ENCODE measurements at places on chromosomes 11 and 22.
A peak's percentile ranks its signal among the peaks of the same experiment; 100 is the strongest.

DNA sequence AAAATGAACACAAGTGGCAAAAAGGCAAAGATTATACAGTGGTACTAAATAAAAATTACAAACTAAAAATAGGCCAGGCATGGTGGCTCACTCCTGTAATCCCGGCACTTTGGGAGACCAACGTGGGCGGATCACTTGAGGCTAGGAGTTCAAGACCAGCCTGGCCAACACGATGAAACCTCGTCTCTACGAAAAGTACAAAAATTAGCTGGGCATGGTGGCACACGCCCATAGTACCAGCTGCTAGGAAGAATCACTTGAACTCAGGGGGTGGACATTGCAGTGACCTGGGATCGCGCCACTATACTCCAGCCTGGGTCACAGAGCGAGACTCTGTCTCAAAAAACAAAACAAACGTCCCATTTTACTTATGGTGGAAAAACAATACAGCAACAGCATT lies 24.5 kb downstream of the ZNF280B start:
- DNase-seq = no peak

DNA sequence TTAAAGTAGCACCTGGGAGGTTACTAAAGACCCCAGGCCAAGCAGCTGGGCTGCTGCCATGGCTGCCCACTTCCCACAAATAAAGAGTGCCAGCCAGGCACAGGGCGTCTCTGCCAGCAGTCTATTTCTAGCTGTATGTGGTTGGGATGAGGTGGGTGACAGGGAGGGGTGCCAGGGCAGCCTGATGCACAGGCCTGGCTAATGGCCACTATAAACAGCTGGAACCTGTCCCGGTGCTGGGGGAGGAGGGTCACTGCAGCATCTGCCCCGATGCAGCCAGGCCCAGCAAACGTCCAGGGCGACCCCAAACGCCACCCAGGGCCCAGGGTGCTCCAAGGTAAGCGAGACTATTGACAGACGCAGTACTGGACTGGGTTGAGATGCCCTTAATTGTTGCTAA lies 37.4 kb downstream of the SCUBE1 start:
- no peak for DNase-seq

DNA sequence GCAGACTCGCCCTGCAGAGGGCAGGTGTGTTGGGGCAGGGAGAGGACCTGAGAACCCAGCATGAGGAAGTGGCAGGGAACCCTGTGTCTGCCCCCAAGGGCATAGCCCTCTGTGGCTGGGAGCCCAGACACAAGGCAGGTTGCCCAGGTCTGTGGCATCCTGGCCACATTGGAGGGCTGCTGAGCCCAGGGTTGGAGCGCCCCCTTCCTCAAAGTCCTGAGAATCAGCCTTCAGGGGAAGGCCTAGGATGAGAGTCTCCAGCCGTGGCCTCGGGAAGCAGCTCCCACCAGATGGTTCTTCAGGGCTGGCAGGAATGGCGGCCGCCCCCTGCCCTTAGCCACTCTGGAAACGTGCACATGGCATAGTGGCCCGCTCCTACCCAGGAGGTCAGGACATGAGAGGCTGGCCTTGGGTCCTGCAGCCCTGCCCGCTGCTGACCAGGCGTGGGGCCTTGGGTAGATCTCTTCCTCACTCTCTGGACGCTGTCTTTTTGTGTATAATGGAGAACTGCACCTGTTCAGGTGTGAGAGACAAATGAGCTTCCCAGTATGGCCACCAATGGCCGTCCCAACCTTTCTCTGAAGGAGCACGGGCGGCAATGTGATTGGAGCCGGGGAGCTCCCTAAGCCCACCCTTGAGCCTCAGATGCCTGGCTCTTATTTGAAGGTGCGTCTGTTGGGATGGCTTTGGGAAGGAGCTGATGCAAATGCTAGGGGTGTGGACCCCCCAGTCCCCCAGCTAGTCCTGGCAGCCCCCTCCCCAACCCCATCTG lies 4.6 kb upstream of the CDC42BPG start:
- DNase-seq = peak; percentile 61

GRCh38 chr22:26550498-26551033 lies 38.3 kb upstream of the TFIP11 start:
- no peak for DNase-seq

GRCh38 chr11:107682572-107682971 lies 29.3 kb downstream of the SLN start:
- DNase-seq = no peak

GRCh38 chr11:85663080-85663752 lies 1.7 kb downstream of the CREBZF start:
- no peak for DNase-seq

- DNase-seq = no peak
Measured at GRCh38 chr22:23163665-23164064, 16.6 kb upstream of the BCR start.

- no peak for DNase-seq
Measured at GRCh38 chr22:16608931-16609330, 16.3 kb upstream of the CCT8L2 start.

DNA sequence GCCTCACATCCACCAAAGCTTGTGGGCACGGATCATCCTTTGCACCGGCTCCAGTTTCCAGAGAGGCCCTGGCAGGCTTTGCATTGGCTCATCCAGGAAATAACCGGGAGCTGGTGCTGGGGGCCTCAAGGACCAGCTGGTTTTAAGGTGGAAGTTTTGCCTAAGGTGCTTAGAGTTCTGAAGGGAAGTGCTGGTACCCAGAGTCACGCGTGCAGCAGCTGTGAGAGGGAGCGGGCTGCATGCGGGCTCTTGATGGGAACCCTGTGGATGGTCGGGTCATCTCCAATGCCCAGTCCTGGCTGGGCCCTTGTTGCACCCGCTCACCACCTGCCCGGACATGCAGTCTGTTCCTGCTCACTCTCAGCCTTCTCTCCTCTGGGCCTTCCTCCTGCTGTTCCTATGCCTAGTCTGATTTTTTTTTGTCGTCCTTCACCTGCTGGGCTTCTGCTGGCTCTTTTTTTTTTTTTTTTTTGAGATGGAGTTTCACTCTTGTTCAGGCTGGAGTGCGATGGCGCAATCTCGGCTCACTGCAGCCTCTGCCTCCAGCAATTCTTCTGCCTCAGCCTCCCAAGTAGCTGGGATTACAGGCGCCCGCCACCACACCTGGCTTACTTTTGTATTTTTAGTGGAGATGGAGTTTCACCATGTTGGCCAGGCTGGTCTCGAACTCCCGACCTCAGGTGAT lies 24.0 kb upstream of the PRR5 start:
- no peak for DNase-seq

- DNase-seq = no peak
Measured at GRCh38 chr11:18235394-18236334, 938 bp downstream of the SAA4 start.

DNA sequence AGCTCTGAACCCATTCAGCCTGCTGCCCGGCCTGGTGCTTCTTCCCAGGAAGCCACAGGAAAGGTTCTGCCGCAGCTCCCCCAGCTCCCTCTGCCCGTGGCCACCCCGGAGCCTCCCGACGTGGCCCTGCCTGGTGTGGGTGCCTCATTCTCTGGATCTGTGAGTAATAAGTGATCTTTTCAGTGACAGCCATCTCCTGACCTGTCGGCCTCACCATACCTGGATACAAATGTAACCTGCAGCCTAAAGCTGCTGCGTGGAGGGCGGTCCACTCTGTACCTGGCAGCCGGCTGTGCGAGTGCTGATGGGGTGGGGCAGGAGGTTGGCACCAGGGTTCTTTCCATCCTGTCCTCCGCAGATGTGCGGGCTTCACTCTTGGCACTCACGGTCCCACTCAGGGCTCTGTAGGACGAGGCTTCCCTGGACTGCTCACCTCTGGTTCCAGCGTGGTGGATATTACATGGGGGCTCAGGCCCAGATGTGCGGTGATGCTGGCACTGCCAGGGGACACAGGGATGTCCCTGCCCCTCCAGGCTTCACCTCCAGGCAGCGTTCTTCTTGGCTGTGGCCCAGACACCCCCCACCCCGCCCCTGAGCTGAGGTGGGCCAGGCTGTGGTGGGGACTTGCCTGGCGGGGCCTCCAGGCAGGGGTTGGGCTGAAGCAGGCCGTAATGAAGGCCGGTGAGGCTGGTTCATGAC lies 748.5 kb downstream of the BRD1 start:
- DNase-seq = no peak

DNA sequence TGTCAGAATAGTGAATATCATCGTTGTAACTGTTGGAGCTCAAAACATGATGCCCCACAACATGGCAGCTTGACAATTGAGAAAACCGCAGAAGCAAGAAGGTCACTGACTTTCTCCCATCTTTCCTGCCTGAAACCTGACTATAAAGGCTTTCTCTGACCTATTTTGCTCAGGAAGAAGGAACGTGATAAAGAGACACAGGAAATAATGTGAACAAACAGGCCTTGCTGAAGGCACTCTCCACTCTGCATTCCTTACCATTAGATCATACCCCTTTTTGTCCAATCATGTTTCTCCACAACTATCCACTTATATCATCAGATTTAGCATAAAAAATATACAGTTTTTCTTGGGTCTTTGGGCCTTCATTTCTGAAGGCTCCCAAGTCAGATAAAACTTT lies 916.8 kb downstream of the METTL15 start:
- DNase-seq = no peak

GRCh38 chr11:114625294-114625693 lies 29.7 kb upstream of the NXPE4 start:
- no peak for DNase-seq

DNA sequence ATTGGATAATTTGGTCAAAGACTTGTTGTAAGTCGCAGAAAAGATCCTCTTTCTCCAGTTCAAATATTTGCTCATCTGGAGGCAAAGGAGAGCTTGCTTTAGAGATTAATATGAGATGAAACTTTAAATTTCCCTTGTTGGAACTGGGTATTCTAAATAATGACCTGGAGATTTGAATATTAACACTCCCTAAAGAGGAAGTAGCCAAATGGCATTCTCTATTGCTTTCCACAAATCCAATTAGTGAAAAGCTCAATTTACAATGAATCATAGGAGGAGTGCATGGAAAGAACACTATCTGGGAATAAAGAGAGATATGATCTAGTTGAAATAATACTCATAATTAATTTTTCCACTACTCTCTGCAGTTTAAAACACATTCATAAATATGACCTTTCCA lies 641.6 kb upstream of the TENM4 start:
- no peak for DNase-seq

DNA sequence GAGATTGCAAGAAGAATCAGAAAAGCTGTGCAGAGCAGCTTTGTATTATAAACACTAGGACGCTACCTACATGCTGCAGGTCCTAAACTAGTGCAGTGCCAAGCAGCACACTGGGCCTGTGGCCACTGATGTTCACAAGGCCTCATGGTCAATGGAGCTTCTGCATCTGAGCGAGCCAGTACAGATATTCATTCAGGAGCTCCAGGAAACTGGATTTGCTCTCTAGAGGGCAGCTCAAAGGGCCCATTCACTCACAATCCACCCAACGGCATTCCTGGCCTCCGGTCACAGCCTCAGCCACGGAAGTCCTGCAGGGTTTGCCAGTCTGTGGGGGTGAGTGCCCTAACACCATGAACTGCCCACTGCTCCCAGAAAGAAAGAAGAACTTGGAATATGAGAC lies 5.8 kb upstream of the TBC1D10A start:
- no peak for DNase-seq

DNA sequence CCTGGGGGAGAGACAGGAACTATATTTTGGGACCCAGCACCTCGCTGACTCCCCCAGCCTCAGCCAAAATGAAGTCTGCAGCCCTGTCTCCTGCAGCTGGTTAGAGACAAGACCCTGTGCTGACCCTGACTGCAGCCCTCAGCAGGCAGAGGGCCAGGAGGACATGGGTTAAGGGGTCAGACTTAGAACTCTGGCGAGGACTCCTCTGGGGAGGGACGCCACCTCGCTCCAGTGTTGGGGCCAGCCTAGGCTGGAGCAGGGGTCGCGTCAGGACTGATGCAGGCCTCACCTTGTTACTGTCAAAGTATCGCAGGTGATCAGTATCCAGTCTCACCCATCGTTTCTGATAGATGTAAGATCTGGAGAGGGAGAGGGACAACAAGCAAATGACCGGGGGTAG lies 36.9 kb upstream of the PDE2A start:
- DNase-seq = no peak

GRCh38 chr11:65473278-65473860 lies 25.5 kb upstream of the MALAT1 start:
- DNase-seq = no peak

DNA sequence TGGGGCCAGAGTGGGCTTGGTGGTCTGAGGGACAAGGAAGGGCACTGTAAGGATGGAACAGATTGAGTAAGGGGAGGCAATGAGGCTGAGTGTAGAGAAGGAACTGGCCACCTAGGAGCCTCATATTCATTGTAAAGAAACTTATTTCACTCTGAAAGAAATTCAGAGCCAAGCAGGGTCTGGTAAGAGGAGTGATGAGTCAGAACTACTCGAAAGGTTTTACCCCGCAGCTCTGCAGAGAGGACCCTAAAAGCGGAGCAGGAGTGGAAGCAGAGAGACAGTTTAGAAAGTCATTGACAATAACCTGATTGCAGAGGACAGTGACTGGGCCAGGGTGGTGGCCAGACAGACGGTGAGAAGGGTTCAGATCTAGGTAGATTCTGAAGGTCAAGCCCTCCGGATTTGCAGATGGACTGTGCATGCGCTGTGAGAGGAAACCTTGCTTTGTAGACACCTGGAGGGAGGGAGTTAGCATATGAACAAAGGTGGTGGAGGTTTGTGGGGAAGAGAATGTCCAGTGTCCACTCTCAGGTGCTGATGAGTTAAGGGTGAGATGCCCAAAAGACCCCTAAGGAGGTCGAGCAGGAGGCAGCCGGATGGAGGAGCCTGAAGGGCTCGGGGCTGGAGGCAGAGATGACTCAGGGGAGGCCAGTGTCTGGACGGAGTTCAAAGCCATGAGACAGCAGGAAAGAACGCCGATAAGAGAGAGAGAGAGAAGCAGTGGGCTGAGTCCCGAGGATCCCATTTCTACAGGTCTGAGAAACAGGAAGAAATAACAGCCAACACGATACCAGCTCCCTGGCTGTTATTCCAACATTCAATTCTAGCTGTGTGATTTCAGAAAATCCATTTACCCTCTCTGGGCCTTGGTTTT lies 546.0 kb downstream of the BRD1 start:
- no peak for DNase-seq

DNA sequence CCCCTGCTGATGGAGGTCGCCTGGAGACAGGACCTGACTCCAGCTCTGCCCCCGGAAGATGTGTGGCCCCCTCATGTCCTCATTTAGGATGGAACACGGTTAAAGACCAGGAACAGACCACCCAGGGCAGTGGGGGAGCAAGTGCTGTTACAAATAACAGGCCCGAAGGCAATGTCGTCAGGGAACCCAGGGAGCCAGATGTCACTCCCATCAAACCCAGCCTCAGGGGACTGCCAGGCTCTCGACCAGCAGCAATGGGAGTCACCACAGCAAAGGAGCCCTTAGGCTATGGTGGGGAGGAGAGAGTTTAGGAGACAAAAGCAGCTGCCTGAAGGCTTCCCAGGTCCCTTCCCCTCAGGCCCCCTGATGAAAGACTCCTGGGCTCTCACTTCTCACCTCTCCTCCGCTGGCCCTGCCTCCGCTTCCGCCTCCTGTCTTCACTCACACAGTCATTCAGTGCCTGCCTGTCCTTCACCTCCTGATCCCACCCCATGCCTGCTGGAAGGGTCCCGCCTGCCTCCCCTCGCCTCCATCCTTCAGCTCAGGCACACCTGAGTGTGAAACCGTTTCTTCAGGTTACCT lies 4.4 kb downstream of the RPS19BP1 start:
- DNase-seq = no peak

Measured in stimulated activated naive B cell treated with anti-CD40 and anti-IgM and Interleukin-4, amounts not matched to agents 10 μg/mL and 1 μg/mL and 100 μg/mL, for 72 hours (primary cell).